IMR-90 (cell line): ENCODE measurements at places on chromosomes 16 and 17. TPM values are rescaled to one million over a fixed set of nuclear protein-coding genes. Genes with fewer than 3 reads are reported as not detected.

The SPATA32 gene
- total RNA-seq = under 0.01 and 0.18 TPM in 2 replicates

The P2RX5 gene
- 1.7 and 1.8 TPM in 2 replicates for total RNA-seq

The CCL8 gene
- not detected in 2 replicates for total RNA-seq

The CDH8 gene
- total RNA-seq = not detected in 2 replicates

The SPHK1 gene
- 44.4 and 45.8 TPM in 2 replicates for total RNA-seq

The SLFN12L gene
- under 0.01 and 0.18 TPM in 2 replicates for total RNA-seq

The PYDC1 gene
- total RNA-seq = not detected in 2 replicates

The TMEM114 gene
- total RNA-seq = not detected in 2 replicates

The TPSG1 gene
- total RNA-seq = not detected in 2 replicates

The SOX9 gene
- total RNA-seq = 4.1 and 8.3 TPM in 2 replicates

DNA sequence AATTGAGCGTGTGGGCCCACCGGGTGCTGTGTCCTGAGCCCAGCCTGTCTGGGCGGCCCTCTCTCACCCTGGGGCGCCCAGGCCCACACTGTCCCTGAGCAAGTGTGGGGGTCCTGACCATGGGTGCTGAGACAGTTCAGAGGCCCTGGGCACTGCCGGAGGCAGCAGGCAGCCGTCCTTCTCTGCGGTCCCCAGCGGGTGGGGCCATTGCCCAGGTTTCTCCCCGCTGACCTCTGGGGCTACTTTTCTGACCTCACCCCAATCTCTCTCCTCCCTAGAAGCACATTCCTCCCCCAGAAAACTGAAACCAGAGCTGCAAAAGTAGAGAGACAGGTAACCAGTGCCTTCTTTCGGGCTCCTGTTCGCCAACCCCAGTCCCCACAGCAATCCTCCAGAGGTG, 36.0 kb upstream of the PVALEF start:
- no peak overlapping the region for H3K27ac ChIP-seq
- peaks cover 22% of the 10 kb centered on the region for H3K27me3 ChIP-seq
- H3K36me3 ChIP-seq = no peaks in the 10 kb centered on the region
- no peak for DNase-seq

GRCh38 chr17:42774066-42774745, 957 bp downstream of the VPS25 start:
- DNase-seq = peak; percentile 55
- peak overlapping the region; percentile 96 for H3K27ac ChIP-seq
- no peaks in the 10 kb centered on the region for H3K27me3 ChIP-seq
- H3K4me3 ChIP-seq = peak overlapping the region; percentile 84
- H3K36me3 ChIP-seq = peaks cover 22% of the 10 kb centered on the region

DNA sequence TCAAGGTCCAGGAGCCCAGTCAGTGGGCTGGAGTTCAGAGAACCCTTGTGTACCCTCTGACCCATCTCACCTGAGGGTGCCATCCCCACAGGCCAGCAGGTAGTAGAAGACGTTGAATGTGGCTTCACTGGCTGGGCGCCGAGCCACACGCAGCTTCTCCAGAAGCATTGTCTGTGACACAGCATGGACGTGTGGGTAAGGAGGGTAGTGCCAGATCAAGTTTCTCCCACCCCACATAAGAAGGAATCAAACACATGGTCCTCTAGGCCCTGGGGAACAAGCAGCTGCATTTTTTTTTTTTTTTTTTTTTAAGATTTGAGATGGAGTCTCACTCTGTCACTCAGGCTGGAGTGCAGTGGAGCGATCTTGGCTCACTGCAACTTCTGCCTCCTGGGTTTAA, 60.9 kb downstream of the MYO18A start:
- DNase-seq = no peak
- no peaks in the 10 kb centered on the region for H3K27me3 ChIP-seq
- H3K27ac ChIP-seq = no peak overlapping the region
- no peaks in the 10 kb centered on the region for H3K4me1 ChIP-seq
- H3K4me3 ChIP-seq = no peak overlapping the region

- no peak overlapping the region for H3K4me3 ChIP-seq
- no peak overlapping the region; the same call in 1 of the 2 replicates for H3K27ac ChIP-seq
- H3K4me1 ChIP-seq = peaks cover 36% of the 10 kb centered on the region
- no peaks in the 10 kb centered on the region for H3K27me3 ChIP-seq
- peak; percentile 86 for DNase-seq
Observed at GRCh38 chr16:84839956-84840355, 20.2 kb downstream of the CRISPLD2 start.

DNA sequence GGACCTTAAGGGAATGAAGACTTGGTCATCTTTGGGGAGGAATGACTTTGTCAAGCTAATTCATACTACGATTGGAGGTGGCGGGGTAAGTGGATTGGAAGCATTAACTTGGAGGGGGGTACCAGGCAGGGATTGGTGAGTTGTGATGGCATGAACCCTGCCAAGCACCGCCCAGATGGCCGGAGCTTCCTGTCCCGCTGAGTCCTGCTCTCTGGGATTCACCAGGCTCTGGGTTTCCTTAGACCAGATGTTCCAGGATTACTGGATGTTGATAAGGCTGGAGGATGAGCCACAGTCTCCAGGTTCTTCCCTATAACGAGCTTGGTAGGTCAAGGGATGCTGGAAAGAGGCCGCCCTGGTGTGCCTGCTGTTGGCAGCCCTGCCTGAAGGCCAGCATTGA, 154.9 kb downstream of the SDK2 start:
- no peak overlapping the region for H3K4me3 ChIP-seq
- no peaks in the 10 kb centered on the region; the same call in 1 of the 2 replicates for H3K27me3 ChIP-seq
- no peak overlapping the region for H3K27ac ChIP-seq
- H3K36me3 ChIP-seq = no peaks in the 10 kb centered on the region
- no peak for DNase-seq

DNA sequence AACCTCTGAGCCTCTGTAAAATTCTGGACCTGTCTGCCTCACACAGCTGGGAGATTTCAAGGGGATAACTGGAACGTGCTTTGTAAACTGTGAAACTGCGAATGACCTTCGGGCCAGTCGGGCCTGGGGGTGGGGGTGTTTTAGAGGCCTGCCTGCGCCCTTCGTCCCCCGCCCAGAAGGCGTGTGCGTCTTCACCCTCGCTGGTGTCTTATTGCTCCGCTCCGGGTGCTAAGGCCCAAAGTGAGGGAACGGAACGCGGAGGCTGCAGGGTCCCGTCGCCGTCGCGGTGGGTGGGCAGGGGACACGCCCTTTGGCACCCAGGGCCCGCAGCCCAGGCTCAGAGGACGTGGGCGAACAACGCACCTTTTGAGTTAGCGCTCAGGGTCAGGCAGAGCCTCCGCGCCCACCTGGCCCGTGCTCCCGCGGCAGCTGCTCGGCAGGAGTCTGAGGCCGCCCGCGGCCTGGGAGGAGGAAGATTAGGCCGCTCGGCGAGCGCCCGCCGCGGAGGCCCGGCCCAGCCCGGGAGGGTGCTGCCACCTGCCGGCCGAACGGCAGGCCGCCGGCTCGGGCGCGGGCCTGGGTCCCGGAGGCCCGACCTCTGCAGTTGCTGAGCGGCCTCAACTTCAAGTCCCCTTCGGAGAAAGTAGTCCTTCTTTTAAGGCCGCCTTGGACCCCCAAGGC, 29.7 kb downstream of the DCAKD start:
- H3K4me1 ChIP-seq = peaks cover 26% of the 10 kb centered on the region
- peak overlapping the region; percentile 29 for H3K4me3 ChIP-seq
- DNase-seq = peak; percentile 47
- peaks cover 10% of the 10 kb centered on the region for H3K36me3 ChIP-seq
- peaks cover 4% of the 10 kb centered on the region; the same call in 1 of the 2 replicates for H3K27me3 ChIP-seq
- peak overlapping the region; percentile 72 for H3K27ac ChIP-seq

- H3K27me3 ChIP-seq = no peaks in the 10 kb centered on the region
- no peak overlapping the region for H3K4me3 ChIP-seq
- peaks cover 13% of the 10 kb centered on the region for H3K4me1 ChIP-seq
- H3K36me3 ChIP-seq = no peaks in the 10 kb centered on the region
Observed at GRCh38 chr16:53769185-53769584, 65.2 kb downstream of the FTO start.

DNA sequence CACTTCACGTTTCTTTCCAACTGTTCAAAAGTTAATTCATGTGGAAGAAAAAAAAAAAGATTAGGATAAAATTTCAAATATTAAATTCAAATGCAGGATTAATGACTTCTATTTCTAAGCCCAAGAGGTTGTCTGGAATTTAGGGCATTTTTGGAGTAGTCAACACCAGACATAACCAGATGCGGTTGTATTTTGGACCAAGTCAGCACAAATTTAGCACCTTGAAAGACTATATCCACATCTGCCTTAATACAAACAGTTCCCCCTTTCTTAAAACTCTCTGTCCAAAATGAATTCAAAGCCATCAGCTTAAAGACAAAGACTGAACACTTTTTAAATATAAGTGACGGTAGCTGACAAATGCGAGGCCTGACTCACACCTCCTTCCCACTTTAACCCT, 282.9 kb downstream of the C16orf95 start:
- no peaks in the 10 kb centered on the region for H3K4me1 ChIP-seq
- H3K36me3 ChIP-seq = no peaks in the 10 kb centered on the region
- no peak overlapping the region for H3K4me3 ChIP-seq
- H3K27me3 ChIP-seq = peaks cover 32% of the 10 kb centered on the region
- no peak overlapping the region for H3K27ac ChIP-seq
- DNase-seq = no peak

DNA sequence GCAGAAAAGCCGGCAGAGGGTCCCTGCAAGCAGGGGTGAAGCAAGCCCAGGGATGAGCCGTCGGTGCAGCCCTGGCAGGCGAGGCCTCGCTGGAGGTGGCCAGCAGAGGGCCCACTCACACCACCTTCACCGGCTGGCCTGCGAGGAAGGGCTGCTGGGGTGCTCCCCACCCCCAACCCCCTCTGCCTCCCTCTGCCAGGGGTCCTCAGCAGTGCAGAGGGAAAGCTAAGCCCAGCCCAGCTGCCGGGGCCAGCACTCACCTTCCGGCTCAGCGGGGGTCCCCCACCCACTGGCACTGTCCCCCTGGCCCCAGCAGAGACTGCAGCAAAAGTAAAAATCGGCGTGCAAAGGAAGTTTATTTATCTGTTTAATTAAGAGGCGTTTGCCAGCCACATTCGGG, 113.4 kb downstream of the ENGASE start:
- no peak for DNase-seq
- H3K4me3 ChIP-seq = no peak overlapping the region
- H3K27ac ChIP-seq = no peak overlapping the region
- no peaks in the 10 kb centered on the region for H3K36me3 ChIP-seq

DNA sequence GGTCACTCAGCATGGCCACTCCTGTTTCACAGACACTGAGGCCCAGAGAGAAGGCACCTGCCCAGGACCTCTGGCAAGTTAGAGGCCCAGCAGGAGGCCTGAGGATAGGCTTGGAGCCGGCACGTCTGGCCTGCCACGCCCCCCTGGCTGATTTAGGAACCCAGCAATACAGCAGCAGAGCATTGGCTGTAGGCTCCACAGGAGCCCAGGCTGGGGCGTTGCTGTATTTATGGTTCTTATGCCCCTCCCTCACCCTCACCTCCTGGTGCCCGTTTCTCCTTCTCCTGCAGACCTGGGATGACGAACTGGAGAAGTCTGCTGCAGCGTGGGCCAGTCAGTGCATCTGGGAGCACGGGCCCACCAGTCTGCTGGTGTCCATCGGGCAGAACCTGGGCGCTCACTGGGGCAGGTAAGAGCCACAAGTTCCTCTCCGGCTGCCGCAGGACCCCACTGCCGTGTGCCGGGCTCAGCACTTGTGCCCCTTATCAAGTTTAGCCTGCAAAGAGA, 25.8 kb downstream of the CRISPLD2 start:
- peaks cover 60% of the 10 kb centered on the region for H3K36me3 ChIP-seq
- H3K27ac ChIP-seq = no peak overlapping the region
- no peak for DNase-seq

DNA sequence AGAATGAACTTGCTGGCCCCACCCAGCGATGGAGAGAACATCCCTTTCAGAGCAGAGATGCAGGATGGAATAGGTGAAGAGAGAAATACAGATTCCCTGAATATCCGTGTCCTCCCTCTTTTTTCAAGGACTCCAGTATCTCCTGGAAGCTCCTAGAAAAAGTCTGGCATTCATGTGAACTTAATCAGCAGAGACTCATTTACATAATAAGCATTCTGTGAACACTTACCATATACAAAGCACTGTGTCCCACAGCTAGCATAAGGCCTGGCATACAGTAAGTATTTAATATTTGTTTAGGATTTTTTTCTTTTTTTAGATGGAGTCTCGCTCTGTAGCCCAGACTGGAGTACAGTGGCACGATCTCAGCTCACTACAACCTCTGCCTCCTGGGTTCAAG, 208.5 kb upstream of the RPL38 start:
- no peaks in the 10 kb centered on the region for H3K36me3 ChIP-seq
- DNase-seq = no peak
- no peaks in the 10 kb centered on the region for H3K4me1 ChIP-seq
- H3K27me3 ChIP-seq = no peaks in the 10 kb centered on the region
- H3K4me3 ChIP-seq = no peak overlapping the region

GRCh38 chr17:73043686-73044581, 48.6 kb downstream of the SLC39A11 start:
- no peak overlapping the region for H3K4me3 ChIP-seq
- no peaks in the 10 kb centered on the region for H3K27me3 ChIP-seq
- peak; percentile 87 for DNase-seq

DNA sequence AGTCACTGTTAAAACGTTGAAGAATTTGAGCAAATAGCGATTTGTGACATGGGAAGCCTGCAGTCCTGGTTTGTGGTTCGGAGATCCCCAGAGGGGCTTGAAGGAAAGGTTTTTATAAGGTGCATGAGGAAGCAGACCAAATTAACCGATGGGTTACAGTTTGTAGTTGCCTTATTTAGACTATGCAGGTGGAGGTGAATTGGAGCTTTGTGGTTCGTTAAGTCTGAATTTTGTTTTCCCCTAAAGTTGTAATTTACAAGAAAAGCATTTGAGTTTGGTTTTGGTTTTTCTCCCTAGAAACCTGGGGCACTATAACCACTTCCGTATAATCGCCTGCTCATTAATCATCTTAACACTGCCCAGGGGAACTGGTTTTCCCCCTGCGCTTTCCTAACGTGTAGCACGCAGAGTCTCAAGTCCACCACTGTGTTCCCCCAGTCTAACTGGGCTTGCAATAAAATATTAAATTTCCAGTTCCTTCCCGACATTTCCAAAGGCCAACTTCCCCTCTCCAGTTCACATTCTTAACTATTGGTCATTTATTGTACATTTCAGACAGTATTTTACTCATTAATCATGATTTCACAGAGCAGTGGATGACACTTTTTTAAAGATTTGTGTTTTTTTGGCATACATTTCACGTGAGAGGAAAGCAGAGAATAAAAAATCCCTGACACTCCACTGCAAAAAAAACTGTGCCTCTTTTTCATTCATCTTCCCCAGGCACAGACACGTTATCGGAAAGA, 932 bp downstream of the ZNF267 start:
- peaks cover 4% of the 10 kb centered on the region for H3K36me3 ChIP-seq
- peak overlapping the region; percentile 58 for H3K27ac ChIP-seq
- H3K4me3 ChIP-seq = peak overlapping the region; percentile 73
- peaks cover 18% of the 10 kb centered on the region for H3K4me1 ChIP-seq
- DNase-seq = peak; percentile 55
